ENCODE measurements at places on chromosomes 3 and 15.

- DNase-seq, result no peak
Measured at GRCh38 chr3:176920766-176921160, 276.5 kb downstream of the TBL1XR1 start.

GRCh38 chr3:186277268-186277909 is 84.6 kb downstream of the DGKG start:
- peak; percentile 47 for DNase-seq

GRCh38 chr15:91264651-91265351 is 164.7 kb downstream of the SV2B start:
- no peak for DNase-seq

DNA sequence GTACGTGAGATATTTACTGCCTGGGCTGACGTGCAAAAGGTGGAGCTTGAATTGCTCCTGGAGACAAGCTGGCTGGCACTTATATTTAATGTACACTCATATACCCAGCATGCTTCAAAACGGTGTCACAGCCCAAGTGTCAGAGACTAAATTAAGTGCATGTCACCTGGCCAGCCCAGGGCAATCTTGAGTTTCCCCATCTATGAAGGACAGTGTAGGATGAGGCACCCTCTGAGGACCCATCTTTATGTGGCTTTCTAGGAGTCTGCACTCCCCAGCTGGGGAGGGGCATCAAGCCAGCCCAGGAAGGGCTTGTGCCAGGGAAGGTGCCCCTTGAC is 5.3 kb downstream of the LRRC15 start:
- no peak for DNase-seq

DNA sequence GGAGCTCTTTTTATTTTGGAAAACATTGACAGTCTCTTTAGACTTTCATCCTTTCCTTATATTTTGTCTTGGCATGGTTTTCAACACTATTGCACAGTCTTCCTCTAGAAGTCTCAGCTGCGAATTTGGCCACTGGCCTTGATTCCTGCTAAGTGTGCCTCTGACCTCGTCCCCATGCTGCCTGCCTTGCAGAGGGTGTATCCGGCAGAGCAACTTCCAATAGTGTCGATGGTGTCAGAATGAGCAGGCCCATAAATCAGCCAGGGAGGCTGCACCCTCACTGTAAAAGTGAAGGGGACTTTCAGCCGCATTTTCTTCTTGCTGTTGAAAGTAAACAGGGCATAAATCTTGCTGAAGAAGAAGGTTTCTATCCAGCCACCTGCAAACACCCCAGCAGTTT is 336.7 kb upstream of the TRIM42 start:
- no peak for DNase-seq

- DNase-seq, result peak; percentile 55
Measured at GRCh38 chr15:79394231-79394630, 37.9 kb upstream of the MINAR1 start.

DNA sequence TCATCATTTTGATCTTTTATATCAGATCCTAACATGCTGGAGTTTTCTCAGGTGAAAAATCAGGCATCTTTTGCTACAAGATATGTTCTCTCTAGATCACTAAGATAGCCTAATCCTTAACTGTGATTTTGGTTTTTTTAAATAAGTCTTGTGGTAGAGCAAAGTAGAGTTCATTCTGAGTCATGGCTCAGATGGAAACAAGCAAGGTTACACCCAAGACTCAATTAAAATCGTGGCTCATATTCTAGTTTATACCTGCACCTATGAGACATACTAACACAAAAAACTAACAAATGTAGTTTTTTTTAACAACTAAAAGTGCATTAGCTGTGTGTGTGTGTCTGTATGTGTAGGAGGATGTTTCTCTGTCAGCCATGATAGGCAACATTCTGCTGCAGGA is 428.2 kb downstream of the NLGN1 start:
- DNase-seq, result no peak

DNA sequence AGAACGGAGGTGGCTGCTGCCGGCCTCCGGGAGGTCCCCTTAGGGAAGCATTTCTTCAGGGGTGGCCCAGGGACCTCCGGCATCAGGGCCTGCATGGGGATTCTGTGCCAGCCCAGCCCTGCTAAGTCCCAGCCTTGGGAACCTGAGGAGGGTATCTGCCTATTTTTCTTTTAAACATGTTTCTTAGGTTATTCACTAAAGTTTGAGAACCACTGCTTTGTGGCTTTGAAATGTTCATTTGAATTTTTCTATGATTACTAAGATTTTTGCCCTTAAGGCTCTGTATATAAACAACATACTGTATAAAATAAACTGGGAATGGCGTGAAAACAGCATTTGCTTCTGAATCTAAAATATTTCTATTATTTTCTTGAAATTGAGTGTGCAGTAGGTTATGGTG is 24.4 kb downstream of the FAN1 start:
- DNase-seq, result no peak

GRCh38 chr15:73800662-73801345 is 47.7 kb upstream of the INSYN1 start:
- DNase-seq, result peak; percentile 89

GRCh38 chr3:145942052-145942451 is 218.9 kb downstream of the PLOD2 start:
- DNase-seq, result no peak

- DNase-seq, result no peak
Measured at GRCh38 chr15:32974691-32975090, 219.8 kb downstream of the FMN1 start.

GRCh38 chr3:87828046-87828445 is 230.8 kb downstream of the CGGBP1 start:
- no peak for DNase-seq

- no peak for DNase-seq
Measured at GRCh38 chr3:101325393-101326134, 5.2 kb upstream of the IMPG2 start.

- no peak for DNase-seq
Measured at GRCh38 chr15:51260202-51260601, 78.2 kb downstream of the CYP19A1 start.

GRCh38 chr3:42691816-42692666 is 6.7 kb downstream of the KLHL40 start:
- no peak for DNase-seq

- no peak for DNase-seq
Measured at GRCh38 chr15:73357999-73358665, 10.6 kb downstream of the HCN4 start.

GRCh38 chr3:159499031-159499793 is 489.4 kb upstream of the IL12A start:
- DNase-seq, result peak; percentile 18

GRCh38 chr3:186268616-186269448 is 93.2 kb downstream of the DGKG start:
- DNase-seq, result no peak

DNA sequence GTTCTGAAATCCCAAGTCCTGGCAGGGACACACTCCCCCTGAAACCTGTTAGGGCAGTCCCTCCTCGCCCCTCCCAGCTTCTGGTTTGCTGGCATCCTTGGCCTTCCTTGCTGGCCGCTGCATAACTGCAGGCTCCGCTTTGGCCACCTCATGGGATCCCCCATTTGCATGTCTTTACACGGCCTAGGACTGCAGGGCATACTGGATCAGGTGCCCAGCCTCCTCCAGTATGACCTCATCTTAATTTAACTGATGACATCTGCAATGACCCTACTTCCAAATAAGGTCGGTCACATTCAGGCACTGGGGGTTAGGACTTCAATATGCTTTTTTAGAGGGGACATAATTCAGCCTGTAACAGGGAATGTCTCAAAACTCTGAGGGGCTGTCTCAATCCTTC is 173.3 kb downstream of the RAB11A start:
- DNase-seq, result no peak

DNA sequence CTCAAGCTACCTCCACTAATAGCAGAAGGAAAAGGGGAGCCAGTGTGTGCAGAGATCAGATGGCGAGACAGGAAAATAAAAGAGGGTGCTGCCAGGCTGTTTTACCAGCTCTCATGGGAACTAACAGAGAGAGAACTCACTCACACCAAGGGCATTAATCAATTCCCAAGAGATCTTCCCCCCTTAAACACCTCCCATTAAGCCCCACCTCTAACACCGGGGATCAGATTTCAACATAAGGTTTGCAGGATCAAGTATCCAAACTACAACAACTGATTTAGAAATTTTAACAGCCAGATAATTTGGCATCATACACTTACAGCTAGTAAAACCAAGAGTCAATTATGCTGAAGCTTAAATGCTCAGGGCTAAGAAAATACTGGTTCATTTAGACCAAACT is 18.9 kb downstream of the CD200 start:
- no peak for DNase-seq

DNA sequence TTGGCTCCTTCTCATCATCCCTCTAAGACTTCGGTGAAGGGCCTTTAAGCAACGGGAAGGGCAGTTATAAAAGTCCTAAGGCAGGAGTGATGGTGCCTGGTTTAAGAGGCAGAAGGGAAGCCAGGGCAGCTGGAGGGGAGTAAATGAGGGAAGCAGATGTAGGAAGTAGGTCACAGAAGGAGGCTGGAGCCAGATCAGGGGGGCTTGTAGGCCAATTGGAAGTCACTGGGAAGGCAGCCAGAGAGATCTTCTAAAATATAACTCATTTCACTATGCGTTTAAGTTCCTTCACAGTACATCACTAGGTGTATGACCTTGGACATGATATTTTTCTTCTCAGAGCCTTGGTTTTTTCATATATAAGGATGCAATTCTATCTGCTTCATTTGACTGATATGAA is 94.7 kb downstream of the MYH15 start:
- DNase-seq, result no peak

GRCh38 chr3:149145974-149146373 is 16.5 kb downstream of the HPS3 start:
- no peak for DNase-seq

GRCh38 chr3:144948711-144949110 is 977.1 kb downstream of the DIPK2A start:
- DNase-seq, result no peak

DNA sequence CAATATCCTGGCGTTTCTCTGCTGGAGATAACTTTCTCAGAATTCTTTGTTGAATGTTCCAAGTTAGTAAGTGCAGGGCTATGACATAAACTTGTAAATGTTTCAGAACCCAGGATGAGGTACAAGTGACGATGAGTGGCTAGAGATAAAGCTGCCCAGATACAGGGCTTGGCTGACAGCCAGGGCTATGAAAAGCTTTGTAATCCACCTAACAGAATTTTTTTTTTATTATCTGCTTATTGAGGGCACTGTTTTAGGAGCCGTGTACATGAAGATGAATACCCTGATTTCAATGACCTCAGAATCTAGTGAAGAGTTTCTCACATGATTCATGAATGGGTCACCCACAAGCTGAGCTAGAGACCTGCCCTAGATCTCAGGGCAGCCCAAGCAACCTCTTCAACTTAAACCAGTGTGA is 431.4 kb downstream of the DIPK2A start:
- DNase-seq, result no peak

DNA sequence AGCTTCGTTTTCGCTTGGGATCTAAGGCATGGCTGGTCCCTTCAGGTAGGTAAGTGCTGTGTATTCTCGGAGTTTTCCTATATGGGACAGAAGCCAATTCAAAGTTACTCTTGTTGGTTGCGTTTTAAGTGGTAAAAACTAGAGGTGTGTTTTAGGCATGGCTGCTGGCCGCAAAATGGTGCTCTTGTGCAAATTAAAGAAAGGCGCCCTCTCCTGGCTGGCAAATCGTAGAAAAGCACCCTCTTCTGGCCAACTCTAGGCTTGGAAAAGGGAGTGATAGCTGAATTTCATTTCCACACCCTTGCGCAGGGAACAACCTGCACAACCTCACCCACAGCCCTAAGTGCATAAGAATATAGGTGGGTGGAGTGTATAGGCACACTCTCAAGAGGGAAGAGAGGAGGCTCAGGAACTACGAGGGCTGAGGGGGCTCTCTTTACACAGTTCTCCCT is 23.5 kb downstream of the DRD3 start:
- DNase-seq, result no peak

DNA sequence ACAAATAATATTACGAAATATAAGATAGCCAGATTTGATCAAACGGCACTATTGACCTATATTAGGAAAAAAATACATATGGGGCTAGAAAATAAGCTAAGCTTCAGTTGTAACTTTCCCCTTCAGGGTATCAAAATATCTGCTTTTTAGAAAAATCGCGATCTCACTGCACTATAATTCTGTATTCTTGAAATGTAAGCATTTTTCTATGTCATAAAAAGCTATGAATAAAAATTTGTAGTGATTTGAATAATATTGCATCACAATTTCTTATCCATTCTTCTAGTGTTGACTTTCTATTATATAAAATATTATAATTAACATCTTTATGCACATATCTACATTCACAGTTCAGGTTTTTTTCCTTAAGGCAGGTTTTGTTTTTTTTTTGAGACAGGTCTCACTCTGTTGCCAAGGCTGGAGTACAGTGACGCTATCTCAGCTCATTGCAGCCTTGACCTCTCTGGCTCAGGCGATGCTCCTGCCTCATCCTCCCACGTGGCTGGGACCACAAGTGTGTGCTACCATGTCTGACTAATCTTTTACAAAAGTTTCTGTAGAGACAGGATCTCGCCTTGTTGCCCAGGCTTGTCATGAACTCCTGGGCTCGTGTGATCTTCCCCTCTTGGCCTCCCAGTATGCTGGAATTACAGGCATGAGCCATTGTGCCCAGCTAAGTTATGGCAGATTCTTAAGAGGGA is 21.6 kb downstream of the EMC4 start:
- no peak for DNase-seq

DNA sequence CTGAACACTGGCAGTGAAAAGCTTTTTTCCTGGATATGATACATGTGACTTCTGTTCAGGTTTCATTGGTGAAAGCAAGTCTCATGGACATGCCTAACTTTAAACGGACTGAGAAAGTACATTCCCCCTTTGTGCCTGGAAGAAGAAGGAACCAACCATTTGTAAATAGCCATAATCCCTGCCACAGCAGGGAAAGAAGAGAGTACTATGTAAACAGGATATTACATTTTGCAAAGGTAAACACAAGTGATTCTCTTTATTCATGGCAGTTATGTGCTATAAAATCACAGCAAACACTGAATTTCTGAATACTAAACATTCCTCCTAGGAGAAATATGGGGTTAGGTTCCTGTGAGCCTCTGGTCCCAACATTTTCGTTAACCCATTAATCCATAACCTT is 46.8 kb downstream of the PRICKLE2 start:
- DNase-seq, result no peak

DNA sequence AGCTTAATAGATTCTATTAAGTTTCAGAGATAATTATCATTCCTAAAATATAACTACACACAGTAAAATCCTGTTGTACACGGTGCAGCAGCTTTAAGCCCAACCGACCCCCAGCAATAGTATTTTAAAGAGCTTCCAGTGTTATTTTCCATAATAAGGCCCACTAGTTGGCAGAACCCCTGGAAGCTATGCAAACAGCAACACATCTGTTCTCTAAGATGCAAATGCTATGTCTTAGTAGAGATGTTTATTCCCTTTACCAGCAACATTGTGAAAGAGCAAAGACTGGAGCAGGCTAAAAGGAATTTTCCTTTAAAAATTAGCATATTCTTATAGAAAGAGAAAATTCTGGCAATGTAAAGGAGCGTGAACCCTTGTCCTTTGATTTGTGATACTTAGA is 819.7 kb upstream of the ALCAM start:
- DNase-seq, result no peak

All from hepatic stellate cell (primary cell).